ENCODE measurements at places on chromosomes 13 and 19. TPM values are rescaled to one million over a fixed set of nuclear protein-coding genes. Genes with fewer than 3 reads are reported as not detected.

Gene FUT1
- under 0.01 TPM for total RNA-seq

DNA sequence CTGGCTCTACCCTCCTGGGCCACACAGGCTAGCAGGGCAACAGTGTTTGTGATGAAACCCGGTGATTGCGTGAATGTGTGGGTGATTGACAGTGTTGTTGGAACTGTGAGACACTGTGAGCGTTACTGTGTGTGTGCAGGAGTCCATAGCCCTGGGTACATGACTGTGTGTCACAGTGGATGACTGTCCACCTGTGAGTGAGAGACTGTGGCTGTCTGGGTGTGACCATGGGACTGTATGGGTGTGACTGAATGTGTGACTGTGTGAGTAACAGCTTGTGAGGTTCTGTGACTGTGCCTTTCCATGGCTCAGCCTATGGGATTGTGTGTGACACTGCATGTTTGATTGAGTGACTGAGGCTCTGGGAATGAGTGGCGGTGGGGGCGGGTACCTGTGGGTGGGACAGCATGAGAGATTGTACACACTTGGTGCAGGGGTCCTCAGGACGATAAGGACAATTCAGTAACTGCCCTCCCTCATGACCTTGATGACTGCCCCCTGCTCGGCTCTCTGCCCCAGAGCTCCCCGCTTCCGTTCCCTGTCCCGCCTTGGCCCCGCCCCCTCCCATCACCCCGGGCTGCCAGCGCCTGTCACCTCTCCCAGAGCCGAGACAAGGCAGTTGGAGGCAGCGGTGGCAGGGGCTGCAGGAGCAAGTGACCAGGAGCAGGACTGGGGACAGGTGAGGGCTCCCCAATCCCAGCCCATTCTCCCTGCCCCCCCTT, at the start of gene GIPR:
Gene GIPR, plus strand, starts transcription at position 602 of the 722 bp plus-strand sequence. CDS start 1,300 bp downstream, outside the sequence.
- peak; percentile 14 for DNase-seq

DNA sequence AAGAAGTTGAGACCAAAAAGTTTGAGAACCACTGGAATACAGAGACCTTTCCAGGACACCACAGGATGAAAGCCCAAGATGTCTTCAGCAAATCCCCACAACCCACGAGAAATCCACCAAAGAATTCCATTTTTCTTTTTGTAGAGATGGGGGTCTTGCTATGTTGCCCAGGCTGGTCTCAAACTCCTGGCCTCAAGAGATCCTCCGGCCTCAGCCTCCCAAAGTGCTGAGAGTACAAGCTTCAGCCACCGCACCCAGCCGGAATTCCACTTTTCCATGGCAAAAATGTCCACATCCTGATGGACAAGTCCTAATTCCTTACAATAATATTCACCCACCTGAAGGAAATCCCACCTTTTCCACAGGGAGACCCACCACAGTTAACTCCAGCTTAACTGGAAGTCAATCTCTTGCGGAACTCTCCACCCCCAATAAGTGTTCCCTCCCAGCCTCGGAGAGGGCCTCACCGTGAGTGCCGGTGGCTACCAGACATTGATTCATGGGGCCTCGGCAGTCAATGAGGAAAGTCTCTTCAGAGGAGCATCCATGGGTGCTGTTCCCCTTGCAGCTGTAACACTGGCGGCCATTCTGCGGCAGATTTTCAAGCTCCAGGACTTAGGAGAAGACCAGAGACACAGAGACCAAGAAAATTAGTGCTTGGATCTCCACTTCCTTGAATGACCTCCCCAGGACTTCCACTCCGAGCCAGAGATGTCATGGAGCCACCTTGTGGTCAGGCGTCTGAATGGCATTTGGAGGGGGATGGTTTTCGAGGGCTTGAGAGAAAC, 12.3 kb upstream of the CADM4 start:
- DNase-seq = peak; percentile 69

GRCh38 chr19:33683881-33684537, 62.3 kb downstream of the CHST8 start:
- DNase-seq = peak; percentile 49

Gene SIGLECL1
- total RNA-seq = not detected

DNA sequence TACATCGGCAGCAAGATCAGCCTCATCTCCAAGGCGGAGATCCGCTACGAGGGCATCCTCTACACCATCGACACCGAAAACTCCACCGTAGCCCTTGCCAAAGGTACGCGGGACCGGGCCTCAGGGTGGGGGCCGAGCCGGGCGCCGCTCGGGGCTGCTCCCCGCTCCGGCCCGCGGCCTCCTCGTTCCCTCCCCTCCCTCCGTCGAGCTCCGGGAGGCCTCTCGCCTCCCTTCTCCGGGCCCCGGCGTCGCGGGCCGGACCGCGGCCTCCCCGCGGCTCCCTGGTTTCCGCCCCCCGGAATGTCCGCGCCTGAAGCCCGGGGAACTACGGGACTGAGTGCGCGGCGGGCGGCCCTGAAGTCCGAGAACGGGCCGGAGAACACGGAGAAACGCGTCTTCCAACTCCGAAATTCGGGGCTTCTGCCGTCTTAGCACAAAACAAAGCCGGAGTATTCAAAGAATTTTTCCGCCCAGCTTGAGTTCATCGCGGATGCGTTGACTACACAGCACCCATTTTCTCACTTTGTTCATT, 423 bp downstream of the LSM14A start:
- DNase-seq = no peak

GRCh38 chr19:46834984-46835383, 15.7 kb downstream of the AP2S1 start:
- DNase-seq = no peak

- peak; percentile 21 for DNase-seq
Observed at GRCh38 chr13:94176561-94176960, 302.9 kb downstream of the DCT start.

GRCh38 chr19:18464646-18465045, 26.7 kb upstream of the ISYNA1 start:
- DNase-seq = peak; percentile 98

DNA sequence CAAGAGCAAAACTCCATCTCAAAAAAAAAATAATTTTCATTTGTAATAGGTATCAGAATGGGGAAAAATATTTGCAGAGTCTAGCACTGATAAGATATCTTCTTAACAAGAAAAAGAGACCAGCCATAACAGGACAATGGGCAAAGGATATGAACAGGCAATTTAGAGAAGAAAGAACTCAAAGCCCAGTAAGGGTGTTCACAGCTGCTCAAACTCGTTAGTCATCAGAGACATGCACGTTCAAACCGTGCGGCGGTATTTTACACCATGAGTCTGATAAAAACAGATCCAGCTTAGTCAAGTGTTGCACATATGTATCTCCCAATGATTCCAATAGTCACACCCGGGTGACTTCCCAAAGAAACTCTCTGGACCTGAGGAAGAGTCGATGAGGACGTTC, 13.7 kb upstream of the NCCRP1 start:
- DNase-seq = no peak

DNA sequence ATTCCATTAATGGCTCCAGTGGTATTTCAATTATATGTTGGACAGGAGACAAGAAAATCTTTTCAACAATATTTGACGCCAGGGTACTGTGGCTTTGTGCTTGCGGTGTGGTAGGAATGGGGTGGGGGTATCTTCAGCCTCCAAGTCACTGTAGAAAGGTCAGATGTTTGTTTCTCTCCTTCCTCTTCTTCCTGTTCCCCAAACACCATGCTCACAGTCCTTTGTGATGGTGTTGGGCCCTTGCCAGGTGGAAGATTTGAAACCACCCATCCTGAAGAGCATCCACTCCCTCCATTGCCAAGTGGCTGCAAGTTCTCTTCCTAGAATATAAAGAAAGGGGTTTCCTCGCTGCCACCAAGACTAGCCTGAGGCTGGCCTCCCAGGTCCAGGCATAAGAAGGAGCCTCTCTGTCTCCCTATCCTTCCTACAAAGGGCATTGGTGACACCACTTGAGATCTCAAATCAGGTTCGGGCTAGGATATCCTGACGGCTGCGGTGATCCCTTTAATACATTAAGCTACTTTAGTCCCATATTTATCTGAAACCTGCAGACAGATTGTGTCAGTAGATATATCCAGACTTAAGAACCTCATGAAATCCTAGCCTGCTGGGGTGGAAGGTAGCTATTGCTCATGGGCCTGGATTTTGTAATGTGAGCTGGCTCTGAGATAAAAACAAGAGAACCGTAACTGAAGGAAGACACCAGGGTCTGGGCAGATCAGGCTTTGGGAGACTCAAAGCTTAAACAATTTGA, 64.3 kb upstream of the SIAH3 start:
- DNase-seq = no peak

GRCh38 chr13:109249780-109250528, 536.4 kb downstream of the IRS2 start:
- DNase-seq = no peak

Gene PGLYRP1
- total RNA-seq = not detected

Gene ZNF729
- total RNA-seq = not detected

All from fibroblast of lung (primary cell).